ENCODE measurements at places on chromosomes 1 and 21. TPM values are rescaled to one million over a fixed set of nuclear protein-coding genes. Genes with fewer than 3 reads are reported as not detected.
A peak's percentile ranks its signal among the peaks of the same experiment; 100 is the strongest.

EFNA1 gene
- total RNA-seq: 24.6 TPM

FALEC gene
- not detected for total RNA-seq

KIF21B gene
- total RNA-seq: 3.4 TPM

UTS2 gene
- not detected for total RNA-seq

ZCCHC17 gene
- 56.9 TPM for total RNA-seq

SRGAP2B gene
- 14.3 TPM for total RNA-seq

GRCh38 chr1:10252508-10252907 lies 42.1 kb downstream of the KIF1B start:
- DNase-seq: peak; percentile 66

GRCh38 chr1:186413319-186413718 lies 37.7 kb downstream of the ODR4 start:
- DNase-seq: no peak

GRCh38 chr1:205800981-205801703 lies 11.9 kb downstream of the SLC41A1 start:
- no peak for DNase-seq

DNA sequence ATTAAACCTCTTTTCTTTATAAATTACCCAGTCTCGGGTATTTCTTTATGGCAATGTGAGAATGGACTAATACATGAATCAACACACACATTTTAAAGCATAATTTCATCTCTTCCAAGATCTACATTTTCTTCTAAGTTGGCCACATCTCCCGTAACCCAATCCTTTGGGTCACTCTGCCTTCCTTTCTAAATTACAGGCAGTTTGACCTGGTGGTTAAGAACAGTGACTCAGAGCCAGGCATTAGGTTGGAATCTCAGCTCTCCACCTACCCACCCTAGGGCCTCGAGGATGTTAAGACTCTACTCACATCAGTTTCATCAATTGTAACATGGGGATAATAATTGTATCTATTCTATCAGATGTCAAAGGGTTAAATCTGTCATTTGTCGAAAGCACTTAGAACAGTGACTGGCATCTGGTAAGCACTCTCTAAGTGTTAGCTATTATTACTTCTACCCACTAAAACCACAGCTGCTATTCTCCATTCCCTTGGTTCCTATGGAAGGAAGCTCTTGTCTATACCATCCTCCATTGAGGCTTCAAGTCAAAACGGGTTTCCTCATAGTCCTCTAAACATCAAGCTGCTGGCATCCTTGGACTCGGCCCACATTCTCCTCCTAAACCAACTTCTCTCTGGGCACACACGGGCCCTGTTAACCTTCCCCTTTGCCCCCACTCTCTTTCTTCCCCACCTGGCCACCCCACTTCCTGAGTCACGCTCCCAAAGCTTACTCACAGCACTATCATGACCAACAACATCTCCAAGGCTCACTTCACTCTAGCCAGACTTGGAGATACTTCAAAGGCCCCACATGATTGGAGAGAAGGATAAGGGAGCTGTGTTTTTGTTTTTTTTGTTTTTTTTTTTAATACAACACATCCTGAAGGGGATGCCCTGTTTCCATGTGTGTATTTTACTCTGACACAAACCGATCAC lies 116.9 kb downstream of the TGFBR3 start:
- peak; percentile 42 for DNase-seq

DNA sequence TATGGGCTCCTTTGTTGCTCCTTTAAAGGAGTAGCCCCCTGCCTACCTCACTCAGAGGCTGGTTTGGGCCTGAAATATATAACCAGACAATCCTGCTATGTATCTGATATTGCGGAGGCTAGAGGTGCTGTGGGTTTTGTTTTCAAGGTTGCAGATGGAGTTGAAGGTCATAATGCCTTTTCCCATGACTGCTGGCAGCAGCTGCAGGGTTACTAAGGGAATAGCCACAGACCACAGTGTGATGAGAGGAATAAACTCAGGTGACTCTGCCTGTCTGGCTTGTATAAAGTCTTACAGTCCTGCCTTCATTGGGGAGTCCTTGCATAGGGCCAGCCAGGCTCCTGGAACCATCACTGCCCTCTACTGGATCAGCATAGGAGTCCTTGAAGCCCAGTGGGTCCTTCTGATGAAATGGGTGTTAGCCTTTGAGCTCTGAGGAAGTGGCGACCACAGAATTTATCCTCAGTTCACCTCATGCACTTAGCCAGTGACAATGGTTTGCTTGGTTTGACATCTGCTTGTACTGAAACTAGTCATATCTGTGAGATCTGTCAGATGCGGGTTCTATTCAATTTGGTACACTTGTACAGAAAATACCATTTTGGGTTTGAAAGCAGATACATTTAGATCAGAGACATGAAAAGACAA lies 174.4 kb upstream of the HMCN1 start:
- DNase-seq: peak; percentile 53

TSPEAR gene
- not detected for total RNA-seq

BSDC1 gene
- 75.7 TPM for total RNA-seq

DNA sequence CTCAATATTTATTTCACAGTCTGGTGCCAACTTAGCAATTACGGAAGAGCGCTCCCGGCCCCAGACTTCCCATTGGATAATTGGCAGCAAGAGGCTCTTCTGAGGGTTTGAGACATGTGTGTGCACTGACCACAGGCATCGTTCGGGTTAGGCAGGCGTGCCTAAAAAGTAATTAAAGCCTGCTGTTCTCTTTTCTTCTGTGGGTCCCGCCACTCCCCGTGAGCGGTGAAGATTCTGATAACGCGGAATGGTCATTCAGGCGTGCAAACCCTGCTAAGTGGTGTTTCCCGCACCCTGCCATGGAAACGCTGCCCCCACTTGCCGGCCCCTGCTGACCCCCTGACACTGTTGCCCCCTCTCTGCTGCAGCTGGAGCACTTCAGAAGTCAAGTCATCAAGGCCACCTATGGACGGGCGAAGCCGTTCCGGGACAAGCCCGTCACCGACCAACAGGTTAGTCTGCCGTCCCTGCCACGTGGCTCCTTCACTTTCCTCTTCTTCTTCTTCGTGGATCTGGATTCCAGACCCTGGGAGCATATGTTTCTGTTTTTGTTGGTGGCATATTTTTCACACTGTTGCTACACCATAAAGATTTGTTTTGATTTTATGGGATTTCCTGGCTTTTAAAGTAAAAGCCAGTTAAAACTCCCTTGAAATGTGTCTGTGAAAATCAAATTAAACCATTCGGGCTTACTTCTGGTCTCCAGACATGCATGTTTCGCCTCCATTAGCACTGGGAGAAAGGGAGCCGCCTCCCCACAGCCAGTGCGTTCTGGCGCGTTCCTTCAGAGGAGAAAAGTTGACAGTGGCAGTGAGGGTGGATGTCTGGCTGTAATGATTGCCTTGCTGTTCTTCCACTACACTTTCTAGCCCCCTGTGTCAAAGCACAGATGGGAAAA lies 79.9 kb downstream of the FHAD1 start:
- peak; percentile 85 for DNase-seq

KIAA1614 gene
- 0.57 TPM for total RNA-seq

OR2T35 gene
- total RNA-seq: not detected

DNA sequence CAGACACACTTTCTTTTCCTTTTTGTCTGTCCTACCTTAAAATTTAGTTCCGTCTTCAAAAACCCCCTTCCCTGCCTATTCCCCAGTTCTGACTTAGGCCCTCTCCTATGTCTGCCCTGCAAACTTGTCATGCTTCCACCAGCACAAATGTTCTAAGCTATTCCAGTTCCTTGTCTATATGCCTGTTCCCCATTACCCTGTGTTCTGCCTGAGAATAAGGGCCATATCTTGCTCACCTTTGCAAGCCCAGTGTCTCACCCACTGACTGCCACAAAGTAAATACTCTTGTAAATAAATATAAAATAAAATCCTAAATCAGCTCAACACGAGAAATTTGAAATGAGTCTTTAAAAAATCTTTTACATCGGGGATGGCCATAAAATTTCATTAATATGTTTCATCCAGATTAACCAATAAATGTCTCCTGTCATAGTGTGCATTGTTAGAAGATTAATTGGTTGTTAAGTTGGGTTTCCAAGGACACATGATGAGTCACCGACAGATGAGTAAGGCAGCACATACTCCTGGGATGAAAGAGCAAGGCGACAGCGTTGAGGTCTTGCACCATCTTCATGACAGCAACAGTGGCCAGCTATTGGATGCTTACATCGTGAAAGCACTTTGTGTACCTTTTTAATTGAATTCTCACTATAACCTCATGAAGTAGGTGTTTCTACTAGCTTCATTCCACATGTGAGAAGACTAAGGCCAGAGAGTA lies 92.6 kb upstream of the NGF start:
- DNase-seq: peak; percentile 95

MYOC gene
- not detected for total RNA-seq

DNA sequence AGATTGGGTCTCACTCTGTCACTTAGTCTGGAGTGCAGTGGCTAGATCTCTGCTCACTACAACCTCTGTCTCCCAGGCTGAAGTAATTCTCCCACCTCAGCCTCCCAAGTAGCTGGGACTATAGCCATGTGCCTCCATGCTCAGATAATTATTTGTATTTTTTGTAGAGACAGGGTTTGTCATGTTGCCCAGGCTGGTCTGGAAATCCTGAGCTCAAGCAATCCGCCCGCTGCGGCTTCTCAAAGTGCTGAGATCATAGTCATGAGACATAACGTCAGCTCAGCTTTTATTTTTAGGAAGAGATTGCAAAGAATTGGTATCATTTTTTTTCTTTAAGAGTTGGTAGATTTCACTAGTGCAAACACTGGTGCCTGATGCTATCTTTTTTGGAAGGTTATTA lies 244.9 kb downstream of the DSCAM start:
- no peak for DNase-seq

DNA sequence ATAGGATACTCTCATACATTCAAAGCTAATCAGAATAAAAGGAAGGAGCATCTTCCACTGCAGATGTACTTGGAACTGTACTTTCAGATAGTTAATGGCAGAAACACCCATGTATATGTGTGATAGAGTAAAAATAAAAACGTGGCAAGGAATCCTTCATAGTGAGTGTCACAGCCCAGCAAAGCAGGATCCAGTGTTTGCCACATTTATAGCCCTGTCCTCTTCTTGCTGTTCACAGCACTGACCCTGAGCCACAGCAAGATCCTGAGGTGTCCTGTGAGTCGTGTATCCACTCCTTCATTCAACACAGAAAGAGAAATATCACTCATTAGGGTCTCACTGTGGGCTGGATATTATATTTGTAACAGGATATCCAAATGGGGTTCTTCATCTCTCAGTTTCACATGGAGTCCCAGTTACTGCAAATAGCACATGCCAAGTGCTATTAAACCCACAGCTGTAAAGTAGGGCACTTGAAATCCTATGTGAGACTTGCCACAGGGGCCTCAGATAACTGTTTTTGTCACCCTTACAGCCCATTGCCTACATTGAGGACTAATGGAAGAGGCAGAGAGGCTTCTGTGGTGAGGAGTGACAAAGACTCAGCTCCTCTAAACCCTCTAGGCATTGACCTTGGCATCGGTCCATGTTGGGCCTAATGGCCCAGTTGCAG lies 41.3 kb downstream of the CYP2J2 start:
- no peak for DNase-seq

RAD54L gene
- 19.9 TPM for total RNA-seq

CLCA1 gene
- not detected for total RNA-seq

TESK2 gene
- total RNA-seq: 0.91 TPM

AQP10 gene
- not detected for total RNA-seq

- DNase-seq: no peak
Measured at GRCh38 chr21:44802396-44803153, 955 bp upstream of the UBE2G2 start.

- DNase-seq: peak; percentile 15
Measured at GRCh38 chr1:190179817-190180216, 297.8 kb downstream of the BRINP3 start.

- DNase-seq: peak; percentile 59
Measured at GRCh38 chr1:149917571-149918144, at the start of gene SV2A. SV2A (minus strand) TSS chr1:149917844; CDS start chr1:149913840, 4,004 bp downstream.

- DNase-seq: no peak
Measured at GRCh38 chr1:1960480-1961196, 41.6 kb upstream of the TMEM52 start.

Measured in Daoy (cell line).